Fibroblast of the conjunctiva (primary cell): ENCODE measurements at places on chromosomes 12 and 14.

- no peak for DNase-seq
These were observed 17.9 kb upstream of the RCOR1 start for GRCh38 chr14:102574281-102575159.

DNA sequence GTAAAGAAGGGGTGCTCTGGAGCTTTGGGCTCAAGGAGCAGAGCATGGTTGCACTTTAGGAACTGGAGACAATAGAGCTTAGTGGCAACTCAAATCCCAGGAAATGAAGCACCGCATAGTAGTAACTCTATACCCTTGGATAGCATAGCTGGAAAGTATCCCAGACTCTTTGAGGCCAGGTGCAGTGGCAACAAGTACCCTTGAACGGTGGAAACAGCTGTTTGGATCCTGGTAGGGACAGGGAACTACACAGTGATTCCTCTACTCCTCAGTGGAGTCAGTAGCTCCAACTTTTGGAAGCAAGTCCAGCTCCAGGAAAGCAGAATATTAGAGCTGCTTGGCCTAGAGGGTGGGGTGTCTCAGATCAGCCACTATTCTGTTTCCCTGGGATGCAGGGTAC, 129.0 kb upstream of the WSCD2 start:
- DNase-seq = no peak

DNA sequence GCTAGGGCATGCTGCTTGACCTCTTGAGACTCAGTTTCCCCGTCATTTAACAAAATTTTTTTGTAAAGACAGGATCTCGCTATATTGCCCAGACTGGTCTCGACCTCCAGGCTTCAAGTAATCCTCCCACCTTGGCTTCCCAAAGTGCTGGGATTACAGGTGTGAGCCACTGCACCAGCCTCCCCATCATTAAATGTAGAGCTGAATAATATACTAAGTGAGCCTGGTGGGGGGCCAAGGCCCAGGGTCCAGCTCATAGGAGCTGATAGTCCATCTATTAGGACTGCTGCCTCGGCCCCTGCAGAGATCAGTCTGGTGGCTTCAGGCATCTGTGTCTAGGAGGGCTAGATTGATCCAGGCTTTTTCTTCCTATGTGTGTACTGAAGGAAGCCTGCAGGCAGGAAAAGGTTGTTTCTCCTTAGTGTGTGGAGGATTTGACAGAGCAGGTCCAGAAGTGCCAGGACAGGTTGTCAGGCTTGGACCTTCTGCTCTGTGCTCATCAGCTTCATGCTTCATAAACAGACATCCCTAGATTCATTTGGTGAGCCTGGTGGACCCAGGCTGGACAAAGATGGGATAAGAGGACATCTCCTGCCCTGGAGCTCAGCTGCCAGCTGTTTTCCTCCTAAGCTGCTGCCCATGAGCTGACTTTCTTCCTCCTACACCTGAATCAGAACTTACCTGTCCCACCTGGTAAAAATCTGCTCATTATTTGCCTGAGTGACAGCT, 135.4 kb downstream of the ZFP36L1 start:
- no peak for DNase-seq

- no peak for DNase-seq
These were observed 30.0 kb upstream of the GRIP1 start for GRCh38 chr12:66708704-66709456.

GRCh38 chr12:131445184-131445774, 265.6 kb upstream of the SFSWAP start:
- DNase-seq = no peak
